Kasumi-1 (cell line): ENCODE measurements at places on chromosomes 11 and 22.

DNA sequence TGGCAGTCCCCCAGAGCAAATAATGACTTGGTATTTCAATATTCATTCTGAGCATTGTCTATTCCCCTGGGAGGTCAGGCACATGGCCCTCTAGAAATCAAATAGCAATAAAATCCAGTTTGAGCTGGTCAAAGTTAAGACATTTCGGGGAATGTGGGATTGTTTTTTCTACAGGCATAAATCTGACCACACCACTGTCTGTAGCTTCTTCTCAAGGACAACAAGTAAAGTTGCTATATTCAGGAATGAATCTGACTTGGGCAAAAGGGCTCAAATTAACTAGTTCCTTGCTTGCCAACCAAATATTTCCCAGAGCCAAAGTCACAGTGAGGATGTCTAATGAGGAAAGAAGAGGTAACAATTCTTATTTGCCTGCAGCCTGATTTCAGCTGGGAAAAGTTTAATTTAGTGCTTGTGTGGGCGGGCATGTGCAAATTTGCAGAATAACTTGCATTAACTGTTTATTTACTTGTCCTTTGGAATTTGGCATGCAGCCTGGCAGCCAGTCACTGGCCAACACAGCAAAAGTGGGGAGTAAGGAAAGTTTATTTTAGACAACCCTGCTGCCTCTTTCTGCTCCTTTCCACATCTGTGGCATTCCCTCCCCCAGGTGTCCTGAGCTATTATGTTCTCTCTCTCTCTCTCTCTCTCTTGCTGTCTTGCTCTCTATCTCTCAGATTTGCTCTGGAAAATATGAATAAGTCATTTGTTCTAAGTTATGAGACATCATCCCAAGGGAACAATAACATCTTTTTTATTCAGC, 51.2 kb upstream of the ARHGAP20 start:
- DNase-seq, result no peak

DNA sequence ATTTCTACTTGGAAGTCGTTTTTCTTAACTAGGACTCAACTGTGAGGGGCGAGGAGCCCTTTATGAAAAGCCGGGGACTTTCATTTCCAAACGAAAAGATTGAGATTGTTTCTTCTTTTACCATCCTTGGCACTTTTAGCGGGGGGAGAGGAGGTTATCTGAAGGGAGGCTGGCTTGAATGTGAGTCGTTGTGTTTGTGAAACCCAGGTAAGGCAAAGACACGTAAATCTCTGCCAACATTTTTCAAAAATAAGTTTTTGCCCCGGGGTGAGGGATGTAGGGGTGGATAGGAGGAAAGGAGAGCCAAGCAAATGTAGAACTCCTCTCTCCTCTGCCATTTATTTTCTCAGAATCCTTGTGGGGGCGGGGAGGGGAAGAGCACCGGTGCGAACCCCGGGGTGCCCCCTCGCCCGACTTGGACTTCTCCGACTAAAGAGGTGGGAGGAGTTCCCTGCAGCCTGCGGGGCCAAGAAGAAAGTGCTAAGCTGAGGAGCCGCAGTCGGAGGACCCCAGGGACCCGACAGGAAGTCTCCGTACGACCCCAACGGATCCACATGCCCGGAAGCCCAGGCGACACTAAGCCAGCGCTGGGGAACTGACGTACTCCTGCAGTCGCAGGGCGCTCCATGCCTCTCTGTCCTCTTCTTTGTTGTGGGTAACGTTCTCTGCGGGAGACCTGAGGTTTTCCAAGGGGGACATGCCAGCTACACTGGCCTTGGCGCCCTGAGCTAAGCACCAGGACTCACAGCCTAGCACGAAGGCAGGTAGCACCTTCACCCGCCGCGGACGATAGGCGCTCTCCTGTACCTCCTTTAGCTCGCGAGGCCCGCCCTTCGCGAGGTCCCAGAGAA, 2.4 kb upstream of the WT1 start:
- no peak for DNase-seq

DNA sequence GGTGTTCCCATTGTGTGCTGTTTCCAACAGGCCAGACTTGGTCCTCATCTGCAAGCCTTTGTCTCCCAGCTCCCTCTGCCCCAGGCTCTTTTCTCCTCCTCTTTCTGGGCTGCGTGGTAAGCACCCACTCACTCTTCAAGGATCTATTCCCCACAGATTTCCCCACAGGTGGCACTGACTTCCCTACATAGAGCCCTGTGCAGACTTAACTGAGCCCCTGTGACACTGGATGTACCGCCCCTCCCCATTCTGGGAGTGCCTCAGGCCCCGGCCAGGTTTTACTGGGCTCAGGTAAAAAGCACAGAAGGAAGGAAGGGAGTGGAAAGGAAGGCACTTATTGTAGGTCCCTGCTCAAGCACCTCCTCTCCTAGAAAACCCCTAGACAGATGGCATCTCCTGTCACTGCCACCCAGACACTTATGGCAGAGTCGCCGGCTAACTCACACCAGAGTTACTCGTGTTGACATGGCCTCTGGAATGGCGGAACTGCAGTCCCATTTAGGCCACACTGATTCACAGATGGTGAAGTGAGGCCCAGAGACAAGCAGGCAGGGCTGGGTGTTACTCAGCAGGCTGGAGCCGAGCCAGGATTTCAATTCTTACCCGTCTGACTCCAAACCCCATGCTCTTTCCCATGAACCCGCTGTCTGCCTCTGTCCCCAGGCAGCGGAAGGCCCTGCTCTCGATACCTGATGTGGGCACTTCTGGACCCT, 47.2 kb downstream of the LRRC32 start:
- no peak for DNase-seq

GRCh38 chr11:129417458-129417857, 41.8 kb downstream of the BARX2 start:
- no peak for DNase-seq

DNA sequence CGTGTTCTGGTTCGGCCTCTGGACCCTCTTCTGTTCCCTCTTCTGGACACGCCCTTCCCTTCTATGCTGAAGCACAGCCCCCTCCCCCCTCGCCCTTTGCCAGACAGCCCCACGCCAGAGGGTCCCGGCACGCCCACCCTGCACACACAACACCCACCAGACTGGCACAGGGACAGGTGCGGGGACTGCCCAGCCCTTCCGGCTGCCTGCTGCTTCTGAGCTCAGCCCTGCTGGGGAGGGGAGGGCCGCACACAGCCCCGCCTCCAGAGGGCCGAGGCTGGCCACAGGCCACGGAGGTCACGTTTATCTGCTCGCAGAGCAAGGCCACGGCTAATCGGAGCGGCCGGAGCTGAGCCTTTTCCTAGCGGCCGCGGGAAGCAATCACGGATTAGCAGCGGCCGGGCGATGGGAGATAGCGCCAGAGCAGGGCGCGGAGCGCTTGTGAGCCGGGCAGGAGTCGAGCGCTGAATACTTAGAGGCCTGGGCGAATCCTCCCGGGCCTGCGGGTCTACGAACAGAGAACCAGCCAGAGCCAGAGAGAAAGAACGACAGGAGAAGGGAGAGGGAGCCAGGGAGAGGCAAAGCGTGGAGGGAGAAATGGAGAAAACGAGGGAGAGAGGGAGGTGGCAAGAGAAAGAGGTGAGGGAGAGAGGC, 21.5 kb downstream of the OTUB1 start:
- DNase-seq, result no peak

DNA sequence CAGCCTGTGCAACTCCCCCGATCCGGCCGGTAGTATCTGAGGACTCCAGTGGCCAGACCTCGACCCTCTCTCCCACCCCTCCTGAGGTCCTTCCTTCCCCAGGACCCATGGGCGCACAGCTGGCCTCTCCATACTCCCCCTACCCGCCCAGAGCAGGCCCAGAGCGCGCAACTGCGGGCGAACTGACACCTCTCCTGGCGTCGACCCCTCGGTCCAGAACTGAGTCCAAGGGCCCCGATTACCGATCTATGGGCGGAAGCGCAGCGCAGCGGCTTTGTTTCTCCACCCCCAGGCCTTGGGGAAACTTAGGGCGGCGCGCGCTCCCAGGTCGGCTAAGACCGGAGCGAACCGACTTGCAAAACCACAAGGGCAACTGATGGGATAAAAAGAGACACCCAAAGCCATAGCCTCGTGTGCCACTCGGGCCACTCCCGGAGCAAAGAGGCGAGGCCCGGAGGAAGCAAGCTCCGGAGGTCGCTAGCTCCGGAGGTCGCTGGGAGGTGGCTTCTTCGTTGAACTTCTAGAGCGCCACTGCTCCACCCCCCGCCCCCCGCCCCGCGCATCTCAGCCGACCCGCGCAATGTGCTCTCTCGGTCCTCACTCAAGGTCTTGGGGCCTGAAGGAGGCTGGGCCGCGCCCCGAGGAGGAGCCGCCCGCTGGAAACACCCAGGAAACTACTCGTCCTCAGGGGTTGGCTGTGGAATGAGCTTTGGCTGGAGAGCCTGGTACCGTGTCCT, 9.8 kb upstream of the ALX4 start:
- no peak for DNase-seq

- no peak for DNase-seq
These were observed 442.9 kb downstream of the INSC start for GRCh38 chr11:15557457-15558230.

- no peak for DNase-seq
These were observed 20.6 kb downstream of the PRR5 start for GRCh38 chr22:44722611-44723010.

- no peak for DNase-seq
These were observed 11.0 kb downstream of the MN1 start for GRCh38 chr22:27790376-27791158.

DNA sequence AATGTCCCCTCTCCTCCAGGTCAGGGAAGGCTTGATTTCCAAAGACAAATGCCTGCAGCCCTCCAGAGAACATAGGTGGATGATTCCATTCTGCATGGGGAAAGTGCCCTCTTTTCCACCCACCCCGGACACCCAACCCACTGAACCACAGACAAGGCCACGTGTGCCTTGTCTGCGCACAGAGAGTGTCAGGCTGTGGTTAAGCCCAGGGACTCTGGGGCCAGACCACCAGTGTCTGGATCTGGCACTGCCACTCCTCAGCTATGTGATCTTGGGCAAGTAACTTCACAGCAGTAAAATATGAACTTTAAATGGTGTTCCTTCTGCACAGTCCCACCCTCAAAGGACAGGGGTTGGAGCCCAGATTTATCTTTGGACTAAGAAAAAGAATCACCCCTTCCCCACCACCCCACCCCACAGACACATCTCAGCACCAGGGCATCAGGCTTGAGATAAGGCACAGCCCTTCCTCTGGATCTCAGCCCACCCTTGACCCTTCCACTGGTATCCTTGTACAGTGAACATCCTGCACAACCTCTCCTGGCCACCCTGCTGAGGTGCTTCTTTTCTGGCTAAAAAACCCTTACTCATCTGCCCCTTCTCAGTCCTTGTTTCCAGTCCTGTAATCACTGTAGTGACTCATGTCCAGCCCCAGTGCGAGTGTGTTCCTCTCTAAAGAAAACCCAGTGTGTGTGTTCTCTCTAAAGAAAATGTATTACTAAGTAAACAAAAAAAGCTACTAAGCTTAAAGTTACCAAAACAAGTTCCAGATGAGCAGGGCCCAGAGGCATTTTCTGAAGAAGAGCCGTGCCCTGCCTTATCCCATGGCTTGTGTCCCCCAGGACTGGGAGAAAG, 1.9 kb upstream of the PTGDR2 start:
- DNase-seq, result no peak

DNA sequence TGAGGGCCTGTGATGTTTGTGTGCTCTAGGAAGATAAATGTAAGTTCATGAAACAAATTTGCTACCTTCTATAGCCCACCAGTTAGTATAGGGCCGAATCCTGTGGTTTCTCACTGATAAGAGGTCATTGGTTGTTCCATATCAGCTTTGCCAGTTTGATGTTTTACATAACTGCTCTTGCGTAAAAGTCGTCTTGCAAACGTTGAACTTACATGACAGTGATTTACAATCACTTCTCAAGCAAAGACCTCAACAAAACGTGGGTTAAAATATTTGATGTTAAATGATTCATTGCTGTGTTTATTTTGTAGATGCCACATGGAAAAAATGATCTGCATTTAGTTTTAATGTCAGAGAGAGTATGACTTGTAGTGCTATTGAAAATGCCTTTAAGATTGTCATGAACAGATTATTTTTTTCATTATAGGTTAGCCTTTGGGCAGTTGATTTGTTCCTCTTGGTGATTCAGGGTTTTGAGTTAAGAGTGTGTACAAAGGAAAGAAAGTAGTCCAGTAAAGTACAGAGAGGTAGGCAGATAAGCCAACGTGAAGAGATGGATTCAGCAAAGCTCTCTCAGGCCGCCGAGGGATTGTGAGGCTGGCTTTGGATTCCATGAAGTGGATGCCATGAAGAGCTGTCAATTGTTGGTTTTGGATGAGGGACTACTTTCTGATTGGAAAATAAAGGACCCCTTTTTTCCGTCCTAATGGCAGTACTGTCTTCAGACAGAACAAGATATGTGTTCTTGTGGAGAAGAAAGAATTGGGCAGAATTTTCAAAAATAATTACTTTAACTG, 2.6 kb downstream of the EWSR1 start:
- no peak for DNase-seq

DNA sequence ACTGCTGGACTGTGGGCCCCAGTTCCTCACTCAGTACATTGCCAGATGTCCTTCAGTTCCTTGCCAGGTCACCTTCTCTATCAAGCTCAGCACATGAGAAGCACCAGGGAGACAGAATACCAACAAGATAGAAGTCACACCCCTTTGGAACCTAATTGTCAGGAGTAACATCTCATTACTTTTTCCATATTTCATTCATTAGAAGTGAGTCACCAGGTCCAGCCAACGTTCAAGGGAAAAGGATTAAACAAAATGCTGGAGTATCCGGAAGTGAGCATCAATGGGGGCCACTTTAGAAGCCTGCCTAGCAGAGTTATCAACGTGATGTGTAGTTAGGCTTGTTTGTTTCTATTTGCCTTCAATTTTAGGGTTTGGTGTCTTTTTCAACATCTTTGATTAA, 569.3 kb downstream of the MIAT start:
- DNase-seq, result no peak

DNA sequence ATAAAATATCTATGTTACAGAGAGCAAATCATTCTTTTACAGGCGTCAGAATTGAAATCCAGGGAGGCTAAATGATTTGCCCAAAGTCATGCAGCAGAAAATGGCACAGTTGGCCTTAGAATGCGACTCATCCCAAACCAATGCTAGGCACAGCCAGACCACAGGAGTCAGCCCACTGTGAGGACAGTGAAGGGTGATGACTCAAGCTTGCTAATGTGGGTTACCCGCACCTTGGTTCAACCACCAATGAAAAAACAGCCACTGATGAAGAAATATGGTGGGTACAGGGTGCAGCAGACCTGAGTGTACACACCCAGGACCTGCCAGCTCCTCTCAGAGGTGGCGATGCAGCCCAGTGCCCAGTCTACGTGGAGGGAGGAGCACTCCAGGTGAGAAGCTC, 89.7 kb downstream of the ZC3H12C start:
- DNase-seq, result no peak

- DNase-seq, result no peak
These were observed 7.8 kb downstream of the UNC93B1 start for GRCh38 chr11:67996051-67996450.

- no peak for DNase-seq
These were observed 34.6 kb downstream of the OTOG start for GRCh38 chr11:17581732-17582053.

DNA sequence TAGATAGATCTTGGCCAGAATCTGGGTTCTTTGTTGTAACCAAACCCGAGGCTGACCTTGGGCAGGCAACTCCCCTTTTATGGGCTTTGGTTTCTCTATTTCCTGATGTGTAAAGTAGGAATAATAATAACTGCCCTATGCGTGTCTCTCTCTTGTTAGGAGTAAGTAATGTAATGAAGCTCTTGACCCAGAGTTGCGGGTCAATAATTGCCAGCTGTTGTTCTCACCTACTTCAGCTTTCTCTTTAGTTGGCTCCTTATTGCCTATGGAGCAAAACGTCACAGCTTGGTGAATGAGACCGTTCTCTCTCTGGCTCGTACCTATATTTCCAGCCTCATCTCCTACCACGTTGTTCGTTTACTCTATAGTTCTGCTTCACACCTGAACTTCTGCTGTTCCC, 56.6 kb upstream of the KIRREL3 start:
- no peak for DNase-seq

- no peak for DNase-seq
These were observed 65.7 kb upstream of the NAV2 start for GRCh38 chr11:19646921-19647320.
